ENCODE measurements at places on chromosomes 5 and 9.

- DNase-seq = no peak
These were observed 6.0 kb downstream of the KIAA1191 start for GRCh38 chr5:176355400-176356178.

DNA sequence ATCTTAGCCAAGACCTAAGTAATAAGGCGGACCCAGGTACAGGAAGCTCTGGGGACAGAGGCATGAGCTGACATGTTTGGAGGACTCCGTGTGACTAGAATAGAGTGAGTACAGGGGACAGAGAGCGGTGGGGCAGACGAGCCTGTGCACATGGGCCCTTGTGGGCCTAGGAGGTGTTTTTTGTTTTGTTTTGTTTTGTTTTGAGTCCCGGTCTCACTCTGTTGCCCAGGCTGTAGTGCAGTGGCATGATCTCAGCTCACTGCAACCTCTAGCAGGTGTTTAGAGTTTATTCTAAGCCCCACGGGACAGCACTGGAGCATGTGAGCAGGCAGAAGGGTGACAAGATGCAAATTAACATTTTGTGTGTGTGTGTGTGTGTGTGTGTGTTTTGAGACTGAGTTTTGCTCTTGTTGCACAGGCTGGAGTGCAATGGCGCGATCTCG is 3.1 kb upstream of the EEIG1 start:
- peak; percentile 71 for DNase-seq

DNA sequence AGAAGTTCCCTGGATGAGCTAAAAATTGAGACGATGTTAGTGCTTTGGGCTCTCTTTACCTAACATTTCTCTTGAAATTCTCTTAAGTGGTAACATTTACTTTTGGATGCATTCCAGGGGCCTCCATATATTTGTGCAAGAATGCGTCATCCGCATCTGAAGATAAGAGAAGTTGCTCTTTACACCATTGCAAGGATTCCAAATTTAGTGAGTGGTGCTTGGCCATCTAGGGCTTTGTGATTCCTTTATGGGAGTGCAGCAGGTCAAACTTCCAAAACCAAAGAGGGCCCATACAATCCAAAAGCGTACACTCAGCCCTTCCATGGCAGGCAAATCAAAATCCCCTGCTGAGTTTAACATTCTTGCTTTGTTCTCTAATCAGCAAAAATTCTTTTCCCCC is 102.0 kb upstream of the DMAC1 start:
- DNase-seq = no peak

DNA sequence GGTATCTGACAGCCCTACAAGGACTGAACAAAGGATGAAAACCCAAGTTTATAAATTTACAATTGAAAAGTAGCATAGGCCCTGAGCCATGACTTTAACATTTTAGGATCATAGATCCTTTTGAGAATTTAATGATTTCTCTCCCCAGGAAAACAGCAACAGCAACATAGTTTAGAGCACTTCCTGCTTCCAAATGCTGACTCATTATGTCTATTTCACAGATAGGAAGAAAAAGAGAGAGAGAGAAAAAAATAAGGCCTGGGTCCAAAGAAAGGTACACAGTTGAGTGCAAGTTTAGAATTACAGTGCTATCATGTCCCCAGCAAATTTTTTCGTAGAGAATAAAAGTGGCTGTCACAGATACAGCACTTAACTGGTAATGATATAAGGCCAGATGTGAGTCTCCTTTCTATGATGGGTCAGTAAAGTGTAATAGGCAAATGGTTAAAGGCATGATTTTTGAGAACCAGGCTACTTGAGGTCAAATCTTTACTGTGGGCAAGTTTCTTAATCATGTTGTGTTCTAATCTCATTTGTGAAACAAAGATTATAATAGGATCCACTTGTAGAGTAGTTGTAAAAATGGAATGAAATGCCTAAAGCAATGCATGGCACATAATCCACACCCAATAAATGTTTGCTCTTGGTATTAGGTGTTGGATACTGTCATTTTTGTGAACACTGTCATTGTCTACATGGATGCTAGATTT is 12.3 kb upstream of the PPP2R2B start:
- no peak for DNase-seq

GRCh38 chr9:93013856-93014582 is 44.5 kb upstream of the SUSD3 start:
- DNase-seq = no peak

DNA sequence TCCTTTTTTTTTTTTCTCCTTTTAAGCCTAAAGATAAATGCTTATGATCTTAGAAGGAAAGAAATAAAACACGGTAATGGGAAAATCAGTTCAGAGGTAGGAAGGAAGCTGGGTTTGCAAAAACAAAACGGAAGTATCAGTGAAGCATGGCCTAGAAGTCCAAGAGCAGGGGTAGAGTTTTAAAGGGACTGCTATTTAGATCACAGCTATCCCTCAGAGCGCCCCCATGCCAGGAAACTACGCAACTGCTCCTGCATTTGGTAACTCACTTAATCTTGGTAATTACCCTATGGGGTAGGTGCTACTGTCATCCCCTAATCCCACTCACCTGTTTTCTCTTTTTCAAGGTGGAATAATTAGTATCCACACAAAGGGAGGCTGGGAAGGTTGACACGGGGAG is 16.0 kb downstream of the TLE1 start:
- DNase-seq = no peak

DNA sequence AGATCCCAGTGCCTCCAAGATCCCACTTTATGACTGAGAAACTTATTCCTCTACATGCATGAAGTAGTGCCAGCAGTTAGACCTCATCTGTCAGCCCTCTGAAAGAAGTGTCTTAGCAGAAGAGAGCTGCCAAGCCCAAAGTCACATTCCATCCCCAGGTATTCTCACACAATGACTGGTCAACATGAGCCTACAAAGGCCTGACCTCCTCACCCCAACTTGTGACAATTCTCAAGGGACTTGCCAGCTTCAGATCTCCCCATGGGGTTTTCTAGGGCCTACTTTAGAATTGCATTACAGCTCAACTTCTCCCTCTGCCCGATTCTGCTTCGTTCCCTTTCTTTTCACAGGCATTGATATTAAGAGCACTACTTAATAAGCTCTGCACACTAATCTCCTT is 393.8 kb upstream of the SLC30A5 start:
- DNase-seq = no peak

- no peak for DNase-seq
These were observed 2.7 kb upstream of the ANP32B start for GRCh38 chr9:97980479-97980803.

DNA sequence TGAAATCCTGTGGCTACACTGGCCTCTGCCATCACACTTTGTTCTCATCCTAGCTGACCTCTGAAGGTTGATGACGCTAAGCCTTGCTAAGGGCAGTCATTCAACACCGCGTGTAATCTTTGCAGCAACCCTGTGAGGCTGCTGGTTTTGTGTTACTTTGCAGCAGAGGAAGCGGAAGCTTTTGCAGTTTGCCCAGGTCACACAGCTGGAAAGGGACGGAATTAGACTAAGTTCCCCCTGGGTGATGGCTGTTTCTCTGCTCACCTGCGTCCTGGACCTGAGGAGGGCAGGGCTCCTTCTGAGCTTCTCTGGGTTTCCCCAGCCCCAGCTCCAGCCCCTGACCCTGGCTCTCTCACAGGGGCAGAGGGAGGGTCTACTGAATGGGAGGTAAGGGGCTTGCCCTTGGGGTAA is 7.3 kb upstream of the SLC25A51 start:
- no peak for DNase-seq

DNA sequence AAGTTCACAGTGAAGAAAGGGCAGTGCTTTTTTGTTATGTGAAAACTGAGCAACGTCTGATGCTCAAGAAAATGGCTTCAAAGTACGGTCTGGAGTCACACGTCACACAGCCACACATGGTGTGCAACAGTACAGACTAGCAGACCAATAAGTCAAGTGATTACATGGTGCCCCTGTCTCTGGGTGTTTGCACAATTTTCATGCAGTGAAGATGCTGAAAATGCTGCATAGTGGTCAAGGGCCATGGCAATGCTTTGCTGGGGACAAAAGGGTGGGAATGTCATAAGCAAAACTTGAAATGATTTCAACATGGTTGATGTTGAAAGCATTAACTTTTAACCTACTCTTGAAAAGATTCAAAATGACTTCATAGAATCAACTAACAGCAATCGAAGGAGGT is 231.2 kb downstream of the EBF1 start:
- no peak for DNase-seq

DNA sequence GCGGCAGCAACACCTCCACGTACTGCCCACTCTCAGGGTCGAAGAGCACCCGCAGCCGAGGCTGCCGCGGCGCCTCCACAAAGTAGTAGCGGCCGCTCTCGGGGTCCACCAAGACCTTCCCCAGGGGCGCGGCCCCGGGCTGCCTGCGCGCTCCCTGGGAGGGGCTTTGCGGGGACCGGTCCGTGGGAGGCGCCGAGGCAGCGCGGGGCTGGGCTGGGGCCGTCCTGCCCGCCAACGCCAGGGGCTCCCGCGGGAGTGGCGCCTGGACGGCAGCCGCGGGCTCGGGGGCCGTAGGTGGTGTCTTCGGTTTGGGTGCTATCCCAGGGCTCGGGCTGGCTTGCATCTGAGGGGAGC is 2.6 kb upstream of the MZB1 start:
- no peak for DNase-seq

GRCh38 chr5:137199201-137199600 is 299.9 kb downstream of the SPOCK1 start:
- no peak for DNase-seq

GRCh38 chr5:43007911-43008362 is 32.2 kb downstream of the ANXA2R start:
- peak; percentile 73 for DNase-seq

DNA sequence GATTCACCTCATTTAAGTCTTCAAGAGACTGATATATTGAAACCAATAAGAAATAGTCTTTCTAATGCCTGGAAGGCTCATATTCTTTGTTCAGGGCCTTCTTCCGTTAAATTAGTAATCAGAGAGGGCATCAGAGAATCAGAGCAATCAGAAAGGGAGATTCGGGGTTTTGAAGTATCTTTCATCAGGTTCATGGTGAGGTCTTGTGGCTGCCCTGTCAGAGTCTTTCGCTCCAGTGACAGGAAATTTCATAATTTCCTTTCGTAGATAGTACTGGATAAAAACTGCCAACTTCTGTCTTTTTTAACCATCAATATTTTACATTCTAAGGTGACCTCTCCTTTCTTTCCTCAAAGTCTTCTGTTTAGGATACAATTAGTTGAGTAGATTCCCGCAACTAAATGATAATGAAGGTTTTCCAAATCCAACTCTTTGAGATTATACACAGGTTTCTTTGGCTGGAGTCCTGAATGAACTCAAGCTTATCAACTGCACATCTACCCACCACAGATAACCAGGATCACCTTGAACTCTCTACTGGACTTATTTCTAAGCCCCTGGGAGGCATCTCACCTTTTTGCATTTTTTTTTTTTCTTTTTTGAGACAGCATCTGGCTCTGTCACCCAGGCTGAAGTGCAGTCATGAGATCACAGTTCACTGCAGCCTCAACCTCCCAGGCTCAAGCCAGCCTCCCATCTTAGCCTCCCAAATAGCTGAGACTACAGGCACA is 5.5 kb downstream of the IL31RA start:
- no peak for DNase-seq

- no peak for DNase-seq
These were observed 278.3 kb upstream of the PTGER4 start for GRCh38 chr5:40401284-40402006.

DNA sequence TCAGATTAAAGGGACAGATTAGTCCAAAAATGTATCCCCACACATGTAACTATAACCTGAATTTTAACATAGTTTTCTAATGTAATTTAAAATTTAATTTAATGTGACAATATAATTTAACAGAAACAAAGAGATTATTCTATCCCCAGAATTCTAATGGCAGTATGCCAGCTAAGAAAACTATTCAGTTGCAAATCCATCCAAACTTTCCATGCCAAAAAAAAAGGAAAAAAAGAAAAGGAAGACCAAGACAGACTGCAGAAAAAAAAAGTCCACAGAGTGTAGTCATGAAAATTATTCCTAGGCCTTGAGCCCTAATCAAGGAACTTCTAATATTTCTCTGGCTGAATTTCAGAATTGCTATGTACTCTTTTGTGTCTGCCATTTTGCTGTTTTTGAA is 217.6 kb downstream of the CDH18 start:
- DNase-seq = no peak

DNA sequence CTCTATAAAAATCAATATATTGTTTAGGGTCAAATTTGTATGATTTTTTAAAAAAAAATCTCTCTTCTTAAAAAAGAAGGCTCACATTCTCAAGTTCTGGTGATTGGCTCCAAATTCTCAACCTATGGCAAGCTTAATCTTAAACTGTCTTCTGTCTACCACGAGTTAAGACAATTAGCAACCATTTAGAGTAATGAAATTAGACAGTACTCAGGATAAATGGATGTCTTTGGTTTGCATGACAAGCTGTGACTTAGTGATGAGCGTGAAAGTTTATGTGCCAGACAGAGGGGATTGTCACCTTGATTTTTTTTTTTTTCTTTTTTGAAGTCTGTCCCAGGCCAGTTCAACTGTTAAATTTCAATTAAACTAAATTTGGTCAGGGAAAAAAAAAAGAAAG is 1632.3 kb downstream of the MAT2B start:
- DNase-seq = no peak

DNA sequence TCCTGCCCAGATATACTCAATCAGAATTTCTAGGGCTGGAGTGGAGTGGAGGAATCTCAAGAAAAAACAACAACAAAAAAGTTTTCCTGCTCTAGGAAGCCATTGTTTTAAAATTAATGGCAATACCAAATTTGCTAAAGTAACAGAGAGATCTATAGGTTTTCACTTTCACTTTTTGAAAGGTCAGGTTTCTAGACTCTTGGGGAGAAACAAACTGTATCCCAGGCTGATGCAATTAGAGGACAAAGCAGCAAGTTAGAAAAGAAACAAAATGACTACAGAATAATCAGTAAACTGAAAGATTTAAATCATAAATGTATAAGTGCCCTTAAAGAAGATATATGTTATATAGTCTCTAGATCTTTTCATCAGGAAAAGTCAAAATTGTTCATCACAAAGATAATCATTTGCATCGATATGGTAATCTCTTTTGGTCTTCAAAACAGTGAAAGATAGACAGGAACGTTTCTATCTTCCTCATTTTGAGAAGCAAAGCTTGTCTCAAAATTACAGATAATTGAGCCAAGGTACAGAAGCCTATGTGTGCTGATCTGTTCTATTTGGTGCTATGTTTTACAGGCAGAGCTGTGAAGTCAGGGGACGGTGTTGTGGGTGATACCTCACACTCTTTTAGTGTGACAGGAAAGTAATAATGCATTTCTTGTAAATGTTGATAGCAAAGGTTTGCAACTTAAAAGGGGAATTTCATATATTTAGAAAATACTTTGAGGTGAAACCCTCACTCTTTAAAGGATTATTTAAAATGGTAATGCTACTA is 1746.6 kb upstream of the C9orf72 start:
- peak; percentile 5 for DNase-seq
